ENCODE measurements at places on chromosomes 13 and 19.

- no peak for DNase-seq
Observed at GRCh38 chr19:21585281-21585890, 80.0 kb downstream of the ZNF429 start.

GRCh38 chr19:46351241-46352041 lies 4.6 kb downstream of the PPP5C start:
- peak; percentile 49 for DNase-seq

- peak; percentile 15 for DNase-seq
Observed at GRCh38 chr13:64925284-64925683, 2304.9 kb downstream of the PCDH9 start.

DNA sequence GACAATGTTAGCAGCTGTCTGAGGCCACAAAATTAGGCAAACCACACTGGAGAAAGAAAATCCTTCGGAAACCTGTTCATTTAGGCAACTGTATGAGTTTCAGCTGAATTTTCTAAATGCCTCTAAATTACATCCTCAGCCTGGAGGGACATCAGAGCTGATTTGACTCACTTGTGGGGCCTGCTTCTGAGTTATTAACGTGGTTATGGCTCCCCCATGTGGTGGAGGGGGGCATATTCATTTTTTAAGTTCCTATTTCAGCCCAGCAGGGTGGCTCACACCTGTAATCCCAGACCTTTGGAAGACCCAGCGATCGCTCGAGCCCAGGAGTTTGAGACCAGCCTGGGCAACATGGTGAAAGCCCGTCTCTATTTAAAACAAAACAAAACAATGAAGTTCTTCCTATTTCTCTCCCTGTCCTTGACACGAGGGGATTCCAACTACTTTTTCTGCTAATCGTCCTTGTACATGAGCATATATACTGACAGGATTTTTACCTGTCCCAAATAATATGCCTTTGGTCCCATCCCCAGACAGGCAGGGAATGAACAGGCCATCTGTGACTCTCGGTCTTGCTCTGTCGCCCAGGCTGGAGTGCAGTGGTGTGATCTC lies 31.5 kb upstream of the HIF3A start:
- peak; percentile 82 for DNase-seq

DNA sequence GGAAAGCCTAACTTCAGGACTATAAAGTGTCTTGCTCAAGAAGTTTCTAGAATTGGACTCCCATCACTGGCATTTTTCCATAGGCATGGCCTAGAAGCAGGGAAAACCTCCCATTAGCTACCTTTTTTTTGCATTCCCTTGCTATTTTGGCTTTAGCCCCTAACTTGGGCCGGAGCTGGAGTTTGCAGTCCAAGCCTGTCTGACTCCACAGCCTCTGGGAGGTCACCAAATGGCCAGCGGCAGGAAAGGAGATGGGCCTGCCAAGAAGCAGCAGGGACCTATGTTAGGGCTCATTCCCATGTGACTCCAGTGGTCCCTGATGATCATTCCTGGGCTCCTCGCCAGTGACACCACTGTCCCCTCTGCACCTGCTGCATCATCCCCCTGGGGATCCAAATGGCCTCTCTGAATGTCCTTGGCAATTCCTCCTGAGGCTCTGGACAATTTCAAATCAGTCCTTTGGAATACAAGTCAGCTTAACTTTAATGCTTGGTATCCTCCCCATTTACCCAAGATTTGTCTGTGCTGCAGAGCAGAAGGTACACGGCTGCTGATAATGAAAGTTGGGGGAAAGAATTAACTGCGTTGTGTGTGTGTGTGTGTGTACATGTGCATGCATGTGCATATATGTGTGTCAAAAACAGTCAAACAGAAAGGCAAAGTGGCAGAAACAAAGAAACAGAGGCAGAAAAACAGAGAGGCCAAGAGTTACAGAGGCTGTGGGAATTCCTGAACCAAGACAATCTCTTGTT lies 69.8 kb upstream of the SERP2 start:
- DNase-seq = no peak

DNA sequence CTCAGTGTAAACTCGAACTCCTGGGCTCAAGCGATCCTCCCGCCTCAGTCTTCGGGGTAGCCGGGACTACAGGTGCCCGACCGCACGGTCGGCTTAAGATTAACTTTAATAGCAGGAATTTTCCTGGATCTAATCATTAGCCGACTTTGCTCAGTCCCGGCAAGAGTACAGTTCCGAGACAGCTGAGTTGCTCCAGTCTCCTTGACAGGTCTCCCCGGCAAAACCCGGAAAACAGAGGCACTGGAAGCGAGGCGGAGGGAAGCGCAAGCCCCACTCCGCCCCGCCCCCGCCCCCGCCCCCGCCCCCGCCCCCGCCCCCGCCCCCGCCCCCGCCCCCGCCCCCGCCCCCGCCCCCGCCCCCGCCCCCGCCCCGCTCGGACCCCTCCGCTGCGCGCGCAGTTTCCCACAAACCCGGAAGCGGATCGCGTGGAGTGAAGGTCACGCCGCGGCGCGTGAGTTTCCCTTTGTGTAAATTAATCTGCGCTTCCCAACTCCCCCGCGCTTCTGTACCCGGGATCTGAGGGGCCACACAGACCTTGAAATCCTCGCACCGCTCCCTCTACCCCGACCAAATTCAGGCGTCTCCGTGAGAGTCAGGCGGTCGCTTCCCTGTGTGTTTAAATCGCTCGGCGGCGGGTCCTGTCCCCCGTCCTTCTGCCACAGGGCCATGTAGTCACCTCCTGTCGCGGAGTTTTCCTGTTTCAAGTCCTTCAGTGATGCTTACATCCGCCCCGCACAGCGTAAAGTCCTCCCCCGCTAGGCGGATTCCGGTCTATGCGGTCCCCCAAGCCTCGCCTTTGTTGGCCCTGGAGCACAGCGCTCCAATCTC lies at the start of gene ZNF480:
Gene ZNF480 (plus strand): TSS at position 397 of the 828 bp plus-strand sequence. CDS start 3,244 bp downstream, outside the sequence.
- DNase-seq = peak; percentile 79

DNA sequence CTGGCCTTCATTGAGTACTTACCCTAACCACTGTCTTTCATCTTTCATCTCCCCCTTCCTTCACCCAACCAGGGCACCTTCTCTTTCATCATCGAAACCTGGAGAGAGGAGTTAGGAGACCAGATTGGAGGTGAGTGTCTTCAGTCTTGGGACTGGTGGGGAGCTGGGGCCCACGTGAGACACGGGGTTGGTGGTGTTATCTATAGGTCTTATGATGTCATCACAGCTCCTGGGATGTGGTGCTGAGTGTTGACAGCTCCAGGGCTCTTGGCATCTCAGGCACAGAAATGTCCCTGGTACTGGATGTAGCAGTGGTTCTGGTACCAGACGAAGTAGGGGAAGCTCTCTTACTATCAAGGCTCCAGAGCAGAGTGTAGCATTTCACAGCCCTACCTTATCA lies 1.8 kb downstream of the DLL3 start:
- no peak for DNase-seq

GRCh38 chr13:112184261-112184660 lies 117.3 kb downstream of the SOX1 start:
- DNase-seq = no peak

DNA sequence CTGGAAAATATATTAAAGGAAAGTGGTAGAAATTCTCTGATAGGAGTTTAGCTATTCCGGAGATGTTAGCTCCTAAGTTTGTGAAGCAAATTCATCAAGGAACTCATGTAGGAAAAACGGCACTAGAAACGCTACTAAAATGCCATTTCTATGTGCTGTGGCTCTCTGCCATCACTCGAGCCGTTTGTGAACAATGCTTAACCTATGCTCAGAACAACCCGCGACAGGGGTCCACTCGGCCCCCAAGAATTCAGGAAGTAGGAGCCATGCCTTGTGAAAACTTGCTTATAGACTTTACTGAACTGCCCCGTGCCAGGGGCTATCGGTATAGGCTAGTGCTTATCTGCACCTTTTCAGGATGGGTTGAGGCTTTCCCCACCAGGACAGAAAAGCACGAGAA lies 14.2 kb upstream of the SLC15A1 start:
- DNase-seq = no peak

GRCh38 chr19:18226956-18227780 lies 930 bp upstream of the PDE4C start:
- no peak for DNase-seq

GRCh38 chr13:42633495-42633894 lies 59.5 kb downstream of the TNFSF11 start:
- peak; percentile 52 for DNase-seq

GRCh38 chr13:40096357-40096901 lies 441.0 kb downstream of the COG6 start:
- DNase-seq = no peak

- DNase-seq = no peak
Observed at GRCh38 chr19:5052945-5053485, 84.1 kb downstream of the KDM4B start.

GRCh38 chr13:45143346-45143751 lies 23.0 kb downstream of the GTF2F2 start:
- no peak for DNase-seq

- no peak for DNase-seq
Observed at GRCh38 chr13:98992355-98992754, 14.5 kb upstream of the DOCK9 start.

DNA sequence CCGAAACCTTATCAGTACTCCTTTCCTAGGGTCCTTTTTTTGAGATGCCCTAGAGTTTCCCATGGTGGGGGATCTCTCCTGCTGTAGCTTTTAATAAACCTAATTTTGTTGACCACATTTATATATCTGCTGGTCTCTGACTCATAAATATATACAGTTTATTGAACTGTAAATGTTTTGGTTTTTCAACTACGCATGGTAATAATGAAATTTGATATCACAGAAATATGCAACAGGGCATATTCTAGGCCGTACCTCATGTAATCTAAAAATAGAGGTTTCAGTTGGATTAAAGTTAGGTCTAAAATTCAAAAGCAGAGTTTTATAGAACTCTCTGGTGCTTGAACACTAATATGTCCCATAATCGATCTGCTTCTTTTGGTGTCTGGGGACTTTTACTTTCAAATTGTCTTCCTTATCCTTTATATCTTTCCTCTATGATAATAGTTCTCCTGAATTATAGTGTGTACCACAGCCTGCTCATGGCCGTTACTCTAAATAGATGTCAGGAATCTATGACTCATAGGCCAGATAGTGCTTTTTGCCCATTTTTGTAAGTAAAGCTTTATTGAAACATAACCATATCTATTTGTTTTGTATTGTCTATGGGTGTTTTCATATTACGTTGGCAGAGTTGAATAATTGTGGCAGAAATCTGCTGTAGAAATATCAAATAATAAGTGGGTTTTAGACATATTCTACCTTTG lies 324.8 kb upstream of the PCDH9 start:
- DNase-seq = peak; percentile 33

DNA sequence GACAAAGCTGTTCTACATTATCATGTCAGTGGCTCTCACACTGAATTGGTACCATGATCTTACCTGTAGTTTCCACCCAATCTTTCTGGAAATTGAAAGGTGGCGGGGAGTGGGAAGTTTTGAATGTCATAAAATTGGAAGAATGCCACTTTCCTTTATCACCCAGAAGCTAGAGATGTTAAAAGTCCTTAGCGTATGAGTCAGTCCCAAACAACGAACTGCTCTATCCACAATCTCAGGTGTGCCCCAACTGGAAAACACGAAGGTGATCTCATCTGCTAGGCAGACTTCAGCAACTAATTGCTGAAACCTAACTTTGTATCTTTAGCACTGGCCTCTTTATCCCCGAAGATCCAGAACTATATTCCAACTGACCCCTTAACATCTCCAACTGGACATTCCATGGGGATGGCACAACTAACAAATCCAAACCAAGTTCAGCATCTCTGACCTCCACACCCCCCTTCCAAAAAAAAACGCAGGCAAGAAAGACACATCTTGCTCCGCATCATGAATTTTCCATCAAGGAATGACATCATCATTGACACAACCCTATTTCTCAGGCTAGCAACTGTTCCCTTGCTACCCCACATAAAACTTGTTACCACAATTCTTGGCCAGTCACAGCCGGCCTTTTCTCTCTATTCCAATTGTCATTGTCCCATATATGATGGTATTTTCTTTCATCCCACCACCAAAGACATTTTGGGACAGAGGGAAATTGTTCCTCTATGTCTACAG lies 175.4 kb downstream of the KLF12 start:
- no peak for DNase-seq

DNA sequence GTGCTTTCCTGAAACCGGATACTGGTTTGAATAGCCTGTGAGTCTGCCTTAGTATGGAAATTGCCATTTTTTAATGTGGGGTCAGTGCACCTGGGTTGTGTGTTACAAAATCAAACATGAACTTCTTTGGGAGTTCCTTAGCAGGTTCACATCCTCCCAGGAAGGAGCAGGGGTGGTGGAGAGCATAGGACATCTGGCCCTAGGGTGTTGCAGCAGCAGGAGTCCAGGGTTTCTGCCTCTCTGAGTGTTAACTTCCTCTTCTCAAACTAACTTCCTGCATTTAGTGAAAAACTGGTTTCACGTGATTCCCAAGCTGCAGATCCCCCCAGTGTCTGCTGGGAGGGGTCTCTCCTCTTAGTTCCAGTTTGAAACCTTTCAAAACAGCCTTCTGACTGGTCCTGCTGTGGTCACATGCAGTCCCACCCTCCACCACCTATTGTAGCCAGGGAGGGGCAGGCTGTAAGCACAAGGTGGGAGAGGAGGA lies 7.2 kb downstream of the RNASEH2B start:
- DNase-seq = no peak

DNA sequence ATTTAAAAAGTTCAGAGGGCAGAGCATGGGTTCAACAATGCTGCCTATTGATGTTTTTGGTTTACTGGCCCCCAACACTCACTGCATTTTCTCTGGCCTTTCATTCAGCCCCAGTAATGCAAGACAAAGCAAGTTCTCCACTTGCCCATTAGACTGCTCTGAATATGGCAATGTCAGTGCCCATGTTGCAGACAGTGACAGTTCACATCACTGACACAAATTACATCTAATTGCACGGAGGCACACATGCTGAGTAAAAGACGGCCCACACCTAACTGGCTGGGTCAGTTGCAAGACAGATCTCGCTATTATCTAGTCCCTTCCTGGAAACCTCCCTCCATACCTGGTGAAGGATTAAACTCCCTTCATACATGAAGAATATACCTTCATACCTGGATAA lies 54.0 kb downstream of the ENOX1 start:
- no peak for DNase-seq

DNA sequence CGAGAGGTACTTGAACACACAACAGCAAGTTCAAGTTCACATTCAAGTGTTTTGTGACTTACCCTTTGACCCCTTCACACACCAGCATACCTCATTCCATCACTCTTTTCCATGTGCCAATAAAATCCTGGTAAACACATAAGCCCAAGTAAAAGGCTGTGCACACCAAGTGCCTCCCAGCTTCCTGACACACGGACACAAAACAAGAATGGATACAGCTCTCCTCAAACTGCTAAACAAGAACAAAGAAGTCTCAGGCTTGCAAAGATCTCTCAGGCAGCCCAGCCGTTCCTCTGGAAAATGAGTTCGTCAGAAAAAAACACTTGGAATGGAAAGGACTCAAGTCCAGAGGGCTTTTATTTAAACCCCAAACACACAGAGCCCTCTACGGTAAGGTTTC lies 83.7 kb downstream of the NUFIP1 start:
- DNase-seq = no peak

GRCh38 chr13:107035778-107036177 lies 467.8 kb upstream of the ARGLU1 start:
- peak; percentile 87 for DNase-seq
